ENCODE measurements at places on chromosomes 4 and X.

GRCh38 chr4:104418286-104418685, 76.4 kb downstream of the CXXC4 start:
- no peak for DNase-seq

GRCh38 chr4:184506527-184507121, 32.3 kb upstream of the IRF2 start:
- no peak for DNase-seq

DNA sequence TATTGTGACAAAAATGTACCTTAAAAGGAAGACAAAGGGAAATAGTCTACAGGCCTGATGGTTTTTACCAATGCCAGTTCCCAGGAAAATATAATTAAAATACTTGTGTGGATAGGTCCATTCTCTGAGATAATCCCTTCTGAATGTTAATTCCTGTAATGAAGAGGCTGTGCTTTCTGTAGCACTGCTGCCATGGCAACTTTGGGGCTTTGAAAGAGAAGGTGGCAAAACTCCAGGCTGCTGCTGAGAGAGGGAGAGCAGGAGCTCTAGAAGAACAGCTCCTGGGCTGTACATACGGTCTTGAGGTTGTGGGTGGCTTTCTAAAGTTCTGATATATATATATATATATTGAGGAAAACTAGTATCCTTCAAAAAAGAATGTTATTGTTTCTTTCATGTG, 125.4 kb downstream of the PDLIM5 start:
- no peak for DNase-seq

- no peak for DNase-seq
These were observed 4.9 kb downstream of the SEPTIN11 start for GRCh38 chr4:76954489-76954888.

DNA sequence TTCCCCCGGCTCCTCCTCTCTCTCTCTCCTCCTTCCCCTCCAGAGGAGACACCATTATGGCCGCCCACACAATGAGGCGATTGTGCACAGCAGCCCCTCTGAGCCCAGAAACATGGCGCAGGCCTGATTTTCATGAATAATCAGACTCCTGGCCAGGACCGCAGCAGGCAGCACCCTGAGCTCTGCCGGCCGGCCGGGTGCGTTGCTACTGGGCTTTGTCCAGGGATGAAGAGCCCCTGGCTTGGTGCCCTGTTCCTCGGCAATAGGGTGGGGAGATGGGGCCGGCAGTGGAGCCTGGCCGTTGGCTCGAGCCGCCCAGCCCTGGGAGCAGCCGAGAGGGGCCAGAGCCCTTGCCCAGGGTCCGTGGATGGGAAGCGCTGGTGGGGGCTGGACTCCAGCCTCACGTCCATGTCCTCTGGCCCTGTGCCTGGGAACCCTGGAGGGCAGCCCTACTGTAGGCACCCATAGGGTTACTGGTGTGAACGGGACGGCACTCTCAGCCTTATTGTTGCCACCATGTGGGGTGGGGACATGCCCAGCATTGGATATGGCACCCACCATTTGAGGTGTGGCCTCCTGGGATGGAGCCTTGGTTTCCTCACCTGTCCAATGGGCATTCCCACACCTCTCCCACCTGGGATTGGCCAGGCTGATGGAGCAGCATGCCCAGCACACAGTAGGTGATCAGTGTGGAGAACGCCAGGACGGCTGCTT, 103.0 kb downstream of the SORCS2 start:
- DNase-seq, result no peak

DNA sequence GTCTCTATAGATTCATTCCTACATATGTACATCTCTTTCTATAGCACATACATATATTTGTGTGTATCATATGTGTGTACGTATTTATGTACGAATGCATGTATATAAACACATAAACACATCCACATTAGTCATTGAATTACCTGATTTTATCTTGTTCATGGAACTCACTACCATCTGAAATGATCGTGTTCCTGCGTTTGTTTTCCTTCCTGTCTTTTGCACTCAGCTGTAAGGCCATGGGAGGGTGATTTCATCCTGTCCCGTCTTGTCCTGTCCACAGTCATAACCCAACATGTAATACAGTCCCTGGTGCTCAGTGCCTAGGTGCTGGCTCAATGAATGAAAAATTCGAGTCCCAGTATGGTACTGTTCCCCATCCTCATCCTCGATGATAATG, 191.8 kb upstream of the PSAPL1 start:
- no peak for DNase-seq

- no peak for DNase-seq
These were observed 258.7 kb upstream of the CPEB2 start for GRCh38 chr4:14743601-14744000.

GRCh38 chr4:95285797-95286196, 263.0 kb downstream of the UNC5C start:
- DNase-seq, result no peak

GRCh38 chr4:23717528-23718248, 172.2 kb downstream of the PPARGC1A start:
- DNase-seq, result no peak

GRCh38 chr4:7398104-7398423, 36.7 kb downstream of the PSAPL1 start:
- no peak for DNase-seq

GRCh38 chrX:38750551-38750950, 50.7 kb upstream of the MID1IP1 start:
- DNase-seq, result no peak

GRCh38 chr4:51943221-51943620, 76.9 kb downstream of the LRRC66 start:
- DNase-seq, result no peak

GRCh38 chrX:20315140-20315539, 48.4 kb upstream of the RPS6KA3 start:
- DNase-seq, result no peak

DNA sequence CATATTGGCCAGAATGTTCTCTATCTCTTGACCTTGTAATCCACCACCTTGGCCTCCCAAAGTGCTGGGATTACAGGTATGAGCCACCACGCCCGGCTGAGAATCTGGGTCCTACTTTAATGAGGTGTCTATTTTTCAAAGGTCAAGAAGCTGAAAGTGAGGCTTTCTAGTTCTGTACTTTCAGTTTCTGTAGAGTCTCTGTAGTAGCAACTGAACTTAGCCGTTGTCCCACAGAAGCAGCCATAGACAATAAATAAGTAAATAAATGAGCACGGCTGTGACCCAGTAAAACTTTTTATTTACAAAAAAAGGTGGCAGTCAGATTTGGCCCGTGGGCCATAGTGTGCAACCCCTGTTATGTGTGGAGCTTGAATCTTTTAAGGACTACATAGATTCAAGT, 92.0 kb downstream of the FNIP2 start:
- DNase-seq, result no peak

- no peak for DNase-seq
These were observed 261.1 kb upstream of the PLCXD1 start for GRCh38 chrX:19912-20571.

DNA sequence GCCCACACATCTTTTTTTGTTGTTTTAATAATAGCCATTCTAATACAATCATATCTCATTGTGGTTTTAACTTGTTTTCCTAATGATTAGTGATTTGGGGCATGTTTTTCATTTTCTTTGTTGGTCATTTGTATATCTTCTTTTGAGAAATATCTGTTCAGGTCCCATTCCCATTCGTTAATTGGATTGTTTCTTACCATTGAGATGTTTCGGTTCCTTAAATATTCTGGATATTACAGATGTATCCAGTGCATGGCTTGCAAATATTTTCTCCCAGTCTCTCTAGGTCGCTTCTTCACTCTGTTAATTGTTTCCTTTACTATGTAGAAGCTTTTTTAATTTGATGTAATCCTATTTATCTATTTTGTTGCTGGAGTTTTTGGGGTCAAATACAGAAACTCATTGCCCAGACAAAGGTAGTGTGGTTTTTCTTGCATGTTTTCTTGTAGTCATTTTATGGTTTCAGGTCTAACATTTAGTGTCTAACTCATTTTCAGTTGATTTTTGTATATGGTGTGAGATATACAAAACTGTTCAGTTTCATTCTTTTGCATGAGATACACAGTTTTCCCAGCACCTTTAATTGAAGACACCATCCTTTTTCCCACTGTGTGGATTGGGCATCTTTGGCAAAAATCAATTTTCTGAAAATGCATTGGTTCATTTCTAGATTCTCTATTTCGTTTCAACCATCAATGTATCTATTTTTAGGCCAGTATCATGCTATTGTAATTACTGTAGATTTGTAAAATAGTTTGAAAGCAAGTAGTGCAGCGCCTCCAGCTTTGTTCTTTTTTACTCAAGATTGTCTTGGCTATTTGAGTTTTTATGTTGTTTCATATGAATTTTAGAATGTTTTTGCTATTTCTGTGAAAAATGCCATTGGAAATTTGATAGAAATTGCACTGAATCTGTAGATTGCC, 195.9 kb downstream of the SCFD2 start:
- DNase-seq, result no peak

DNA sequence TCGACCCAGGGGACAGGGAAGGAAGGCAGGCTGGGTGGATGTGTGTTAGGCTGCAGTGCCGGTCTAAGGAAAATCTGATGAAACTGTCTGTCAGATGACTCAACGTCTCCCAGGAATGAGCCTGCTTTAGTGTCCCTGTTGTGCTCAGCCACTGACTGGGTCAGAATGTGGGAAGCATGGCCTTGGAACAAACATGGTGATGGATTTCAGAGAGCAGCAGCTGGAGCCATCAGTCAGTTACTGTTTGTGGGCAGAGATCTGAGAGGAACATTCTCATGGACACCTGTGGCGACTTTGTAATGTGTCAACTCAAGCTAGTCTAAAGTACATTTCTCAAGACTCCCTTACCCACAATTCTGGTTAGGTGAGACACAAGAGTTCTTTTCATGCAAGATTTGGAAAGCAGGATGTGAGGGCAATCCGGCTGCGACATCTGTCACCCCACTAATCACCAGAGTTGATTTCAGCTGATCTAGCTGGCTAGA, 63.2 kb downstream of the ANAPC10 start:
- DNase-seq, result no peak

DNA sequence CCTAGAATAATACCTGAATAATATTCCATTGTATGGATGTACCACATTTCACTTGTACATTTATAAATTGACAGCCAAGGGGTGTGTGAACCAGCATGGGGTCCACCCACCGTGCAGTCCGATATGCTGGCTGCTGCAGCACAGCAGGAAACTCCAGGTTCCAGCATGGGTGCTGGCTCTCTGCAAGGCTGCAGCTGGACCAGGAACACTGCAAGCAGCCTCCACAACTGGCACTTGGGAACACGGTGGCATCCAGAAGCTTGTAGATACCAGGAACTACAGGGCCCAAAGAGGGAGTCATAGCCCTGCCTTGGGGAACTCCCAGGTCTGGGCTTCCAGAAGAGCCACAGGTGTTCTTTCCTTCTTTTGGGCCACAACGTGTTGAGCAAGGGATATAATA, 91.2 kb downstream of the NXF2 start:
- DNase-seq, result no peak

DNA sequence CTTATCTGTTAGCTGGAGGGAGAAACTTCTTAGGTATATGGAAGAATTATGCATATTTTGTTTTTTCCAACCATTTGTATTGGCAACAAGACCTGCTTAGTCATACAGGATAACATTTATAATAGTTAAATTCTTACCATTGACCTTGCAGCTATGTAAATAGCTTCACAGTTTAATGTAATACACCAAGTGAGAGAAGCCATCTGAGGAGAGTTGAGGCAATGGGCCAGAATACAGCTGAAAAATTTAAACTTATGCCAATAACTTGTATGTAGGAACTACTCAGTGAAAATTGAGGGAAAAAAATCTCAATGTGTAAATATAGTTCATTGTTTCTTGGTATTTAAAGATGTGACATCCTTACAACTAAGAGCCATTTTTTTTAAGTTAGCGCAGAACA, 273.5 kb downstream of the DACH2 start:
- DNase-seq, result no peak

DNA sequence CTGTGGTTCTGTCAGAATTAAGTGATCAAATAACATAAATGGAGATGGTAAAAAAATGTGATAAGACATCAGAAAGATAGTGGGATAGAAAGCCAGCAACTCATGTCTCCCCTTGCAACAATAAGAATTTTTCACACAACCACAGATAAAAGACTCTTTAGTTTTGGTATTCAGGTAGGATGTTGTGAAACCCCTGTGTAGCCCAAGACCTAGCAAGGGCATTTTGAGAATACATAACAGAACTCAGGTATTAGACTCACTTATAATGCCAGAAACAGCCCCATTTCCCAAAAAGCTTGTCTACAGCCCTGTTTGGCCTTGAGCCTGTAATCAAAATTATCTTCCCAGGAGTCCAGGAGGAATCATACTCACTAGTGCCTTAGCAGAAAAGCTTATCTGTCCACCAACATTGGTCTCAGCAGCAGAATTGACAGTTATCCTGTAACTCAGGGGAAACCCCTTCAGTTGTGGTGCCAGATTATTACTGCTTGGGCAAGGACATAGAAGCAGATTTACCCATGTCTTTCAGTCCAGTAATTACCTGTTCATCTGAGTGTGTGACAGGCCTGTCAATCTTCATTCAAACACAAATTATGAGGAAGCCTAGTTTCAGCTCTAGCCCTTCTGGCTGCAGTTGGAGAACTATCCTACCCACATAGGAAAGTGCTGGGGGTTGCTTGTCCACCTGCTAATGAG, 41.0 kb upstream of the UGT2B17 start:
- DNase-seq, result no peak

- DNase-seq, result no peak
These were observed 821.0 kb downstream of the C4orf33 start for GRCh38 chr4:129916991-129917390.

- DNase-seq, result no peak
These were observed 65.0 kb upstream of the DDX60 start for GRCh38 chr4:168383510-168383909.

DNA sequence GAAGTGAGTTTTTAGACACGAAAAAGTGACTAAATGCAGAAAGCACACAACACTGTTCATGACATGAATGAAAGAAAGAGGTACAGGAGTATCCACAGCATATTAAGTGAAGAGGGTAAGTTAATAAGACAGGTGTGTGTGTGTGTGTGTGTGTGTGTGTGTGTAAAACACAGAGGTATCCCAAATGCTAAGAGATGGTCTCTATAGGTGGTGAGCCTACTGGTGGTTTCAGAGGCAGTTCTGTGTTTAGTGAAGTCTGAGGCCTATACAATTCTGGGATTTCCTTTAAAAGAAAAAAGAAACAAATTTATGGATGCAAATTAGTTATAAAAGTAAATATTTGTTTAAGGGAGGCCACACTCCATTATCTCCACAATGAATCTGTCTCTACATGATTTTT, 17.4 kb upstream of the TNIP3 start:
- DNase-seq, result no peak

GRCh38 chrX:39809331-39809730, 288.4 kb downstream of the BCOR start:
- DNase-seq, result no peak

GRCh38 chrX:138651494-138651893, 60.0 kb downstream of the FGF13 start:
- DNase-seq, result no peak

GRCh38 chrX:108199691-108200090, 108.1 kb downstream of the ATG4A start:
- DNase-seq, result no peak

GRCh38 chr4:153472122-153473037, 6.2 kb downstream of the TMEM131L start:
- no peak for DNase-seq

DNA sequence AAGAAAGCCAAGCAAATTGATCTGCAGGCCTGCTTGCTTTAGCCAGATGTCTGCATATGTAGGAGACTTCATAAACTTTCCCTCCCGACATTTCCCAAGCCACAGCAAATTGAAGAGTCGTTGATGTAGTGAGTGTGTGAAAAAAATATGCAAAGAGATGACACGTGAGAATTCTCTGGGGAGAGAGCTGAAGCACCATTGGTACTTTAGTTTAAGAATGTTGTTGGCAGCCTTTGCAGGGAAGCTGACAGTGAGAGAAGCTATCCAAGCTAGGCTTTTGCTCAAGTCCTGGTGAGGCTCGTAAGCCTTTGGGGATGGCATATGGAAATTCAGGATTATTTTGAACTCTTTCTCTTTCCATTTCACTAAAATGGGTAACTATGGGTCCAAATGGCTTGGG, 87.5 kb downstream of the GLRA2 start:
- DNase-seq, result no peak

Measured in activated CD8-positive, alpha-beta memory T cell treated with anti-CD3 and anti-CD28 coated beads for 1 hour (primary cell).